CD8-positive, alpha-beta T cell (primary cell): ENCODE measurements at places on chromosomes 12 and 14. TPM values are rescaled to one million over a fixed set of nuclear protein-coding genes. Genes with fewer than 3 reads are reported as not detected.

GRCh38 chr14:97490521-97491070, 693.4 kb downstream of the VRK1 start:
- DNase-seq: no peak

DNA sequence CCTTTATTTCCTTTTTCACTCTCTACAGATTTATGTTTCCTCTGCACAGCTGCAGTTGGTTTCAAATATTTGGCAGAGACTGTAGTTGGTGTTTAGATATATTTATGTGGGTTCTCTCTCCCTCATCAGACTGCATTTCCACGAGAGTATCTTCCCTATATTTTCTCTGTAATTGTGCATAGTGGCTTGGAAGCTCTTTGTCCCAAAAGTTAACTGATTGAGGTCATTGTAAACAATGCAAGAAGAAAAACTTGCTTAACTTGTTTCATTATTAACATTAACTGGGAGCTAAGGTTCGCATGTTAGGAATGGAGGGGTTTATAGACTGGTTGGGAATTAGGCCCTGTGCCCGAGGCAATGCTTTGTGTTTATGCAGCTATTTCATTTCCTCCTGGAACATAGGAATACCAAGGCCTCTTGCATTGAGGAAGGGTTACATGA, 216.9 kb upstream of the HMGA2 start:
- no peak for DNase-seq

DNA sequence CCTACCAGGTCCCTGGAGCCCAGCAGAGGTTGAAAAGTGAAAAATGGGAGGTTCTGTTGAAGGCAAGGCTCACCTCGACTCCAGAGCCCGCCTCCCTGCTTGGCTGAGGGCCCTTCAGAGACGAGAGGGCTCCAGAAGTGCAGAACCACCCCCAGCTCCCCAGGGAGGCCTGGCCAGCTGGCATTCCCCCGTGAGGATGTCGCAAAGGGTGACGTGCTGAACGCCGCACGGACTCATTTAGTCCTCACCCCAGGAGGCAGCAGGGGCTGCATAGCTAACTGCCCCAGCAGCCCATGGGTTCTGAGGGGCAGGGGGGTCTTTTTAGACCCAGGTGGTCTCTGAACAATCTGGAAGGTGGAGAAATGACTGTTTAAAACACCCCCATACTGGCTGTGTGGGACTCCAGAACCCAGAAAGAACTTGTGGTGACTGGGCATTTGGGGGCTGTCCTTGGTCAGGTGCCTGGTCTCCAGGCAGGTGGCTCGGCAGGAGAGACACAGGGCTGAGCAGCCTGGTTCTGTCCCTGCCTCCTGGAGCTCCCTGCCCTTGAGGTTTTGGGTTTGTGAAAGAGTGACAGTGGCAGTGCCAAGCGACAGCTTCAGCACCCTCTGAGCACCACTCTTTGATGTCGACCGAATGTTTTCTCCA, 32.0 kb downstream of the ANAPC7 start:
- DNase-seq: no peak

GRCh38 chr14:98955741-98956070, 316.3 kb downstream of the BCL11B start:
- no peak for DNase-seq

- DNase-seq: no peak
These were observed 2.4 kb upstream of the HOXC12 start for GRCh38 chr12:53952335-53952694.

DNA sequence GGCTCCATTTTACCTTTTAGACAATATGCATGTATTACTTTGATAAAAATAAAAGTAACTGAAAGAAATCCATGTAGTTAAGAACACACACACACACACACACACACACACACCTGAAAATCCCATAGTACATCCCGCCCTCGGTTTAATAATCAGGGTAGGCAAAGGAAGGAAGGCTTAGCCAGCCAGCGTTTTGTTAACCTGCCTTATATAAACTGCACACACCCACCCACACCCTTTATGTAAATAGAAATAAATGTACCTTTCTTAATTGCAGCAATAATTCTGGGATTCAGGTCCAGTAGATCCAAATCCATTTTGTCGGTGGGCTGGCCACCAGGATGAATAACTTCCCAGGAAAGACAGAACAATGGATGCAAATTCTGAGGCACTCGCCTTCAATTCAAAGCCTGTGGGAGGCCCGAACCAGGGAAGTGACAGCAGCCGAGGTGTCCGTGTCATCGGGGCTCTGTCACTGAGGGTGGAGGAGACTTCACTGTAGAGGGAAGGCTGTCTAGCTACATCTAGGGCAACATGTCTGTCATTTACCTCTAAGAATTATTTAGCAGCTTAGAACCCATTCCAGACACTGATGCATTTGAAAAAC, 4.4 kb downstream of the XRCC3 start:
- DNase-seq: no peak

The DHRS2 gene
- total RNA-seq: not detected

The CLEC2D gene
- total RNA-seq: 188 TPM

The SMOC1 gene
- total RNA-seq: not detected

The CLEC1A gene
- total RNA-seq: not detected

The VRK1 gene
- 50.4 TPM for total RNA-seq

The TAMALIN gene
- total RNA-seq: 603 TPM
